ENCODE measurements at places on chromosomes 5 and 9.

DNA sequence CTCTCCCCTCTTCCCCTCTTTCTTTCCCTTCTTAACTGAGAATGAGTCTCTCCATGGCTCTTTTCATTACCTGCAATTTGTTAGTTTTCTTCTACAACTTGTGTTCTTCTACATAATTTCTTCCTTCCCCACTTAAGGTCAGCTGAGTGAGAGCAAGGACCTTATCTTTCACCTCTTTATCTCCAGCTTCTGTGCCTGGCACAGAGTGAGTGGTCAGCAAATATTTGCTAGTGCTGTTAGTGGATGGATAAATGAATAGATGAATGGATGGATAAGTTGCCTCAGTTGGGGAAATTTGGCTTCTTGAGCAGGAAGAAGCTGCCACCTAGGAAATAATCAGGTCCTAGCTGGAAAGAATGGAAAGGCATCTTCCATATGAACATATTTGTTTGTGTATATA, 44.6 kb upstream of the PPARGC1B start:
- DNase-seq, result no peak

- DNase-seq, result no peak
These were observed 171.5 kb downstream of the NXNL2 start for GRCh38 chr9:88706193-88707113.

GRCh38 chr9:127121628-127122175, 733 bp downstream of the ANGPTL2 start:
- DNase-seq, result no peak

DNA sequence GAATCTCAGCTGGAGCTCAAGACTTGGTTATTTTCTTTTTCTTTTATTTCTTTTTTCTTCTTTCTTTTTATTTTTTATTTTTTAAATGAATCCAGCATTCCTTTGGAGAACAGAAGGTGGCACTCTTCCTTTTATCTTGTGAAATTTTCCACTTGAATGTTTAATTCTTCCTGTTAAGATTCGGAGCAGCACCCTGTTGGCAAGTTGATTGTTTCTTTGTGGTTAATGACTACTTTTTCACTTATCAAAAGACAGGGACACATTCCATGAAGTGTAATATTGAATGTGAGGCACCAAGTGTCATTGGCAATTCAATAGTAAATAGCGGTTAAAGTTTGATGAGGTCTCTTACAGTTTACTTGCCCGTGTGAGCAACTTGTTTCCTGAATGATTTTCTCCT, 240.5 kb upstream of the CHD1 start:
- no peak for DNase-seq

GRCh38 chr5:143172739-143173138, 230.7 kb downstream of the NR3C1 start:
- no peak for DNase-seq

DNA sequence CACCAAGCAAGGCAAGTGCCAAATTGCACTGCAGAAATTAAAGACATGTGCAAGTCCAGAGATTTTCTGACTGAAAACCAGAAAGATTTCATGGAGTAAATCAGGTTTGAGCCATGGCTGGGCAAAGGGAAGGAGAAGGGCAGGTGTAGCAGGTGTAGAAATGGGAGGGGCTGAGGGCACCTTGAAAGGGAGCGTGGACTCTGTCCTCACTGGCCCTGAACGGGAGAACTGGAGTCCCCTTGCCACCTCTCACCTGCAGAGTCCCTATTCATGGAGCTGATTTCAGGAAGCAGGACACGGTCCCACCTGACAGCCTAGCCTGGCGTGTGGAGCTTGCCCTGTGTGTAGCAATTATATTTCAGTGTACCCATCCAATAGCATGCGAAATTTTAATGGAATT, 46.3 kb downstream of the UBE2QL1 start:
- no peak for DNase-seq

DNA sequence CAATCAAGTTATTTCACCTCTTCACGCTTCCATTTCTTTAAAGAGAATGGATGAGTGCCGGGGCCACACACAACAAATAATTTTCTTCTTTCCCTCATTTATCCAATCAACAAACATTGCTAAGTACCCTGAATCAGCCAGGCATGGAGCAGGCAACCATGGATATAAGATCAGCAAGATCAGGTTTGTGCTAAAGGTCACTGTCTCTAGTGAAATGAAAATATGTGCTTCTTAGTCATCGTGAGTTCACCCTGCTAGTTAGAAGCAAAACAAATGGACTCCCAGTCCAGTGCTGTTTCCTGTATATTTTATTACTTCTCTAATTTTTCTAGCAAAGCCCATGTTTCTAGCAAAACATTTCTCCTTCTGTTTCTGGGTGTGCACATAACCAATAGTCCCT, 629.2 kb downstream of the BNC2 start:
- no peak for DNase-seq

- no peak for DNase-seq
These were observed 23.8 kb downstream of the ANXA2R start for GRCh38 chr5:43016217-43016779.

GRCh38 chr5:143030349-143030748, 260.2 kb downstream of the ARHGAP26 start:
- no peak for DNase-seq

GRCh38 chr5:104998169-104998568, 1435.6 kb upstream of the NUDT12 start:
- no peak for DNase-seq

GRCh38 chr5:89036704-89037489, 153.9 kb upstream of the MEF2C start:
- DNase-seq, result no peak

All from GOT3 (cell line).